C1 segment of cervical spinal cord (tissue), 14 donors: ENCODE measurements at places on chromosomes 7 and 10.

- no peak for DNase-seq
Observed at GRCh38 chr10:57320416-57320815, 947.3 kb downstream of the IPMK start.

DNA sequence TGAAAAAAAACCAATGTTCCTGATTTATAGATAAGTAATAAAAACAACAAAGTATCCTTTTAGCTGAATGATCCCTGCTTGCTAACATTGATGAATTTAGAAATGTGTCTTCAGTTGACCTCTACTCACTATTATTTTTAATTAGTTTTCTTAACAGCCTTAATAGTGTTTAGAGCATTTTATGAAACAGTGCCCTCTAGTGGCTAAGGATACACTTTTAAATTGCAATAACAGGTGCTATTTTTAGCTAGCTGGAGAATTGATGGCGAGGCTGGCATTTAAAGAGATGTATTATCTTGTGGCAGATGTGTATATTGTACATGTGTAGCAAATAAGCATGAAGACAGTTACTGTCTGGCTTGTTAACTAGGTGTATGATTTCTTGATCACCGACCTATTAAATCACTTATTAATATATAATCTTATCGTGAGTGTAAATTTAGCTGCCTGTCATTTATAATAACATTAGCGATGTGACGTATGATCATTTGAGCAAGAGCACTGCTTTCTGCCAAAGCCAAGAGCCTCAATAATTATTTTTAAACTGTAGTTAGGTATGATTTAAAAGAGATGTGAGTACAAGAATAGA, 451.9 kb downstream of the DPP6 start:
- no peak for DNase-seq

DNA sequence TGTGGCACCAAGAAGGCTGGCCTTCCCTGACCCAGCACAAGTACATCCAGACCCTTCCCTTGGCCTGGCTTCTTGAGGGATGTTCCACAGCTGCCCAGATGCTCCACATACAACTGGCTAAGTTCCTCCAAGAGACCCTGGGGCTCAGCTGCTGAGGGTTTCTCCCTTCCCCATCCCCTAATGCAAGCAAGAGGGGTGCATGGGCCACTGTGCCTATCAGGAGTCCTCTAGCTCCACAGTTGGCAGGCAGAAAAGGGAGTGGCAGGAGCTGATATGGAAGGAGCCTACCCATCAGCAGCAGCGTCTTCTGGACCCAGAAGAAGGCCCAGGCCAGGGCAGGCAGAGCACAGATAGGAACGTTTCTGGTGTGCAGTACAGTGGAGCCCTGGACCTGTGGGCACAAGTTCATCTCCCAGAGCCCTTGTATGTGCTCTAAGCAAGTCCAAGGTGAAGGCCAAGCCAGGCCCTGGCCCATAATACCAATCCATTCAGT, 26.2 kb downstream of the VSIR start:
- no peak for DNase-seq

GRCh38 chr7:13037216-13037615, 349.8 kb downstream of the ARL4A start:
- DNase-seq: no peak

DNA sequence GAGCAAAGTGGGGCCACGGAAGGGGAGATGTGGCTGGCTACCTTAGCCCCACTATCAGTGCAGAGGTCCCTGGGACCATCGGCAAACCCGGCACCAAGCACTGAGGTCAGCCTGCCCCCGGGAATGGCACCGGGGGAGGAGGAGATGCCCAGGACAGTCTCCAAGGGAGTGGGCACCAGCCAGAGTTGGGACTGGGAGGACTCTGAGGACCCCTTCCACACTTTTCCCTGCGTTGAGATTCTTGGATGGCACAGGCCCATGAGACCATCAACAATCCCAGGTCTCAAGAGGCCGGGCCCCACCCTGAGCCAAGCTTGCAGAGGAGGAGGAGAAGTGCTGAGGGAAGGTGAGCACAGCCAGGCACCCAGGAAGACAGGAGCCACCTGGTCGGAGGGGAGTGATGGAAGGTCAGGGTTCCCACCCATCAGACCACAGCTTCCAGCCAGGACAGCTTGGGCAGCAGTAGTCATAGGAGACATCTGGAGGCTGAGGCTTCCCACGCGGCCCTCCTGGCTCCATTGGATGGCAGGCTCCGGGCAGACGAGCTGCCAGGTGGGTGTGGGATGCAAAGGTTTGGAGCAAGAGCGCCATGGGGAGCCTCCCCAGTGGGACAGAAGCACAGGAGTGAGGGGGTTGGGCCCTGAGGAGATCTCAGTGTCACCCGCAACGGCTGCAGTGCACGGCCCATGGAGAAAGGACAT, 2.6 kb upstream of the OPN4 start:
- DNase-seq: no peak

DNA sequence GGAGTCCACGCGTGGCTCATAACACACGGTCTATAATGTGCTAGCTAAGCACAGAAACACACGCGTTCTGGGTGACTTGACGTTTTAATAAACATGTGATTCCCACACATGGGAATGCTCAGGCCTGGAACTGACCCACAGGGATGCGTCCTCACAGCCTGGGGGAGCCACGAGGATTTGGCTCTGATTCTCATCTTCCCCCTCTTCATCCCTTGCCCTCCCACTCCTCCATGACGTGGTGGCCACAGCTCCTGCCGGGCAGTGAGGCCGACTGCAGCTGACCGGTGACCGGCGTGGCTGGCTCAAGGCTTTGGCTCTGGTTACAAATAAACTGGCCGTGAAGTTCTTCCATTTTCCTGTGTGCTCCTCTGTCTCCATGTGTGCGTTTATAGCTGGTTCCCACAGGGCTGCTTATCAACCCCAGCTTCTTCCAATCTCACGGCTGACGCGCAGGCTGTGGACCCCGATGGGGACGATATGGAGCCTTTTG, 40.9 kb upstream of the KLF6 start:
- DNase-seq: no peak

- peak; percentile 81 for DNase-seq
Observed at GRCh38 chr7:13981070-13981469, 8.4 kb downstream of the ETV1 start.

DNA sequence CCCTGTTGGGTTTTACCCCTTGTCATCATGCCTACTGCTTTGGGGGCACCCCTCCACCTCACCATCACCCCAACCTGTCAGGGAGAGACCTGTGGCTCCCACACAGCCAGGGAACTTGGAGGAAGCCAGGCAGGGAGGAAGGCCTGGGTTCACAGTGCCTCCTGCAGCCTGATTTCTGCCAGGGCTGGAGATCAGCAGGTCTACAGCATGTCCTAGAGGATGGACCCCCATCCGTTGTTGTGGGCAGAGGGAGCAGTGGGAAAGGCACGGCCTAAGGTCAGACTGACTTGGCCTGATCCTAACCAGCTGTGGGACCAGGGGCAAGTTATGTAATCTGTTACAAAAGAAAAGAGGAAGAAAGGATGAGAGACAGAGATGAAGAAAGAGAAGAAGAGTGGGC, 28.2 kb downstream of the ZCCHC24 start:
- DNase-seq: no peak

GRCh38 chr7:40586197-40586596, 451.4 kb downstream of the SUGCT start:
- no peak for DNase-seq

- no peak for DNase-seq
Observed at GRCh38 chr7:51278797-51279196, 37.8 kb downstream of the COBL start.

DNA sequence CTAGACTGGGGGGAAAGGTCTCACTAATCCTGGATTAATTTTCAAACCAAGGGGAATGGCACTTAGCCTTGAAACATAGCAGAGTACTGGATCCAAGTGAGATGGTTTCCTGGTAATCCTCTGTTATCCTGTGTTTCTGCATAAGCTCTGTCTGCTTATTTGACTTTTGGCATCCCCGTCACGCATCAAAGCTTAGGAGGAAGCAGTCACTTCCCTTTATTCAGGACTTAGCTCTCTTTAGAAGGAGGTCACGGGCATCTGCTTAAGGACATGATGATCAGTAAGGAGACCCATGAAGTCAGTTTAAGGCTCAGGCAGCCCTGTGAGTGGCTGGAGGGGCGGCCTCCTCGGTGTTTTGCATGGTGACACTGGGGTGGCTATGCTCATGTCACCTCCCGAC, 30.0 kb downstream of the TSPAN15 start:
- no peak for DNase-seq

DNA sequence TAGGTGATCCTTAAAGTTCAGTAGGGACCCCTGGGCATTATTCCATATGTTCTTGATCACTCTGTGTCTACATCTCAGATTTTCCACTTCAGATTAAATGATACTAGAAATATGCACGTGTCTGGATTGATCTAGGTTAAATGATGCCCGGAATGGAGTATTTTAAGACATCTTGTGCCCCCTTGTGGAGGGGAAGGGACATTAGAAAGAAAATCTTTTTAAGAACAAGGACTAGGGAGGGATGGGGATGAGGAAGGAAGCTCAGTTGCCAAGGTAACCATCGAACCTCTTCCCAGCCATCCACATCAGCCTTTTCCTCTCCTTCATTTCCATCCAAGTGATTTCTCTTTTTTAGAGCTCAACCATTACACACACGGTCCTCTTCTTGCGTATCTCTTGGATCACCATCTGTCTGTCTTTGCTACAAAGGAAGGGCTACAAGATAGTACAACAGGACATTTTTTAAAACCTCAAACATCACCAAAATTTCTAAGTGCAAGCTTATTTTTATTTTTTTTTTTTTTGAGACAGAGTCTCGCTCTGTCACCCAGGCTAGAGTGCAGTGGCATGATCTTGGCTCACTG, 40.5 kb downstream of the PRSS2 start:
- DNase-seq: no peak

DNA sequence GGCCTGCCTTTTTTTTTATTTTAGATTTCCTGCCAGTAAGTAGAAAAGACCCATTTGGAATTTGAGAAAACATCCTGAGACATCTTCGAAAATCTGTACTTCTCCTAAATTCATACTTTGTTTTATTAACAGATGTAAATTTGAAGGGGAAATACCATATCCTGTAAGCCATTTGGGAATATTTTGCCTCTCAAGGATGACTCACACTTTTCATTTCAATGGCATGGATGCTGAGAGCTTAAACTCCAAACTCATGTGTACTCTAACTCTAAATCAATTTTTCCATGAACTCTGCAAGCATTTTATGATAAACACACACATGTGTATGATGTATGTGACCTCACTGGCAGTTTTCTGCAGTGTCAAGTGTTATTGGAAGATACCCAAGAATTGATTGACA, 89.0 kb downstream of the SEMA3A start:
- no peak for DNase-seq

GRCh38 chr10:87790185-87790584, 27.8 kb downstream of the ATAD1 start:
- DNase-seq: no peak

- DNase-seq: no peak
Observed at GRCh38 chr10:69295027-69295636, 16.8 kb downstream of the HK1 start.

GRCh38 chr7:147406521-147407135, 1183.9 kb upstream of the C7orf33 start:
- no peak for DNase-seq

DNA sequence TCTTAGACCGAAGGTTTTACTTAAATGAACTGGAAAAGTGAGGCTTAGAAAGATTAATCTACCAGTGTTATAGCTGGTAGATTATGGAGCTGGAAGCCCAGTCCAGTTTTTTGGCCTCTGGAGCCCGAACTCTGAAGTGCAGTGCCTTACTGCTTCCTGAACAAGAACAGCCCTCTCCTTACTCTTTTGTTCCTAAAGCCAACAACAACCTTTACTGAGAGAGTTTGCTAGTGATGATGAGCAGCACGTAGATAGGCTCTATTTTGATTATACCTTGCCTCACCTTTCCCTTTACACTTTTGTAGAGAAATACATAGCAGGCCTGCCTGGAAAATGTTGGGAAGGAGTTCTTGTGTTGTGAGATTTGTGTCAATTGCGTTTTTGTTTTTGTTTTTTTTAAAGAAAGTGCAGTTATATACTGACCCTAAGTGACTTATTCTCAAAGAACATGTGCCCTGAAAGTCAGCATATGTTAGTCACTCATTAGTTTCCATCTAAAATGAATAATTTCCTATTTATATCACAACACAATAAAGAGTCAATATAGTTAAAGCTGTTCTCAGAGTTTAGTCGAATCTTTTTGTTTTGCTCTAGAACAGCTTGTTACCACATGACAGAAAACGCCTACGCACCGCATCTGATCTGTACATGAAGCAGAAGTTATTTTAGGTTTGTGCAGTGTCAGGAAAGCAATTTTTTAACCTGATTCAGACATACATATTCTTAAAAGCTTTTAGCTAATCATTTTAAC, 33.0 kb downstream of the PLEKHA1 start:
- no peak for DNase-seq

DNA sequence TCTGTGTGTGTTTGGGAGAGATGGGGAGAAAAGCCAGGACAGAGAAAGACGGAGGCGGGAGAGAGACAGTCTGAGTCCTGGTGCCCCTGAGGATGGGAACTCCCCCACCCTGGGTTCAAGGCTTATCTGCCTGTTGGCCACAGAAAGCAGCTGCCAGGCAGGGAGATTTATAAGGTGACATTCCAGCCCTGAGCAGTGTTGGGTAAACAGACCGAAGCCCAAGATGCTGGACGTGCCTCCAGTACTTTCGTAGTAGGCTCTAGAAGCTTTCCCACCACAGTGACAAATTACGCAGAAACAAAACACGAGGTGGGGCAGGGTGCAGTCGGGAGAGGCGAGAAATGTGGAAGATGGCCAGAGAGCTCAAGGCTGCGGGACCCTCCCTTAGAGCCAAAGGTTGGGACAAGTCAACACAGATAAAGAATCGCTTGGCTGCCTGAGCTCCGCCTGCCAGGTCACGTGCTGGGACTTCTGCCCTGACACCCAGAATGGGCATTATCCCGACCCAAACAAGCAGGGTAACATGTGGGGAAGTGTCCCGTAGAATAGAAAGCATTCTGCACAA, 41.1 kb downstream of the CCDC3 start:
- DNase-seq: no peak

GRCh38 chr7:110058401-110058800, 1032.5 kb upstream of the LRRN3 start:
- no peak for DNase-seq

DNA sequence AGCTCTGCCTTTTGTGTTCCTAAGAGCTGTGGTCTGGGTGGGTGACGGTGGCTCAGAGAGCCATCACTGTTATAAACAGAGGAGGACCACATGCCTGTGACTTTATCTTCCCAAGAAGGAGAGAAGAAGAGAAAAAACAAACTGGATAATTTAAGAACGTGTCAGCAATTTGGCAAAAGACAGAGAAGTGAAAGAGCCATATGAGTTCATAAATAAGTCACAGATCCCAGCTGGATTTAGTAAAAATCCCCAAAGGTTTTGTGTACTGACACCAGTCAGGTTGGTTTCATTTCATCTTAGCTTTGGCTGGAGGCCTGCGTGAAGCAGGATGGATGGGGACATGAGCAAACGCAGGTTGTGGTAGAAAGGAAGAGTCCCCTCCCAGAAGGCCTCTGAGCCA, 120.7 kb downstream of the CXCL12 start:
- DNase-seq: no peak

GRCh38 chr10:89776665-89777064, 75.3 kb downstream of the KIF20B start:
- DNase-seq: no peak

GRCh38 chr10:59323036-59323459, 39.3 kb downstream of the FAM13C start:
- no peak for DNase-seq
